Activated CD4-positive, alpha-beta T cell treated with anti-CD3 and anti-CD28 coated beads for 36 hours (primary cell): ENCODE measurements at places on chromosomes 1 and 21. TPM values are rescaled to one million over a fixed set of nuclear protein-coding genes. Genes with fewer than 3 reads are reported as not detected.

TTC39A gene
- 0.11 TPM for total RNA-seq

TNNI3K gene
- 0.59 TPM for total RNA-seq

RSPH1 gene
- total RNA-seq: 0.34 TPM

CPTP gene
- total RNA-seq: 9.9 TPM

RASAL2 gene
- not detected for total RNA-seq

TMEM240 gene
- total RNA-seq: 0.46 TPM

CTSE gene
- not detected for total RNA-seq

OR2T11 gene
- total RNA-seq: not detected

DNASE2B gene
- not detected for total RNA-seq

CELA2A gene
- total RNA-seq: not detected

FTCD gene
- total RNA-seq: 0.23 TPM

MAP3K6 gene
- 6.5 TPM for total RNA-seq

GREM2 gene
- 0.07 TPM for total RNA-seq

CDKN2C gene
- total RNA-seq: 9.2 TPM

BOLA1 gene
- total RNA-seq: 30.0 TPM

IGSF3 gene
- total RNA-seq: 4.1 TPM

GRCh38 chr1:218755128-218755527 is 410.0 kb downstream of the TGFB2 start:
- no peak for DNase-seq

DNA sequence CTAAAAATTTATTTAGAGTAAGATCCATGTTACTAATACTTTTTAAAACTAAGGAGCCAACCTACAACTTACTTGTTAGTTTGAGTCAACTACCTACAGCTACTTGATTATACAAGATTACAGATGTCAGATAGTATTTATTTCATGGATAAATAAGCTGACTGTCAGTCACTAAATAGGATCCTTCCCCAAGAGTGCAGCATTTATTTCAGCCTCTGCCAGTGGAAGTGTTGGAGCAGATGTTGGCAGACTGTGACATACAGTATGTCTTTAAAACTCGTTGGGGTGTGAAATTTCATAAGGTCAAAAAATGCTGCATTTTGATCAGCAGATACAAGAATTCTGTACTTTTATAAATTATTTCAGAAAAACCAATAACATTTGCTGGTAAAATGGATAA is 156.2 kb downstream of the AKT3 start:
- no peak for DNase-seq

DNA sequence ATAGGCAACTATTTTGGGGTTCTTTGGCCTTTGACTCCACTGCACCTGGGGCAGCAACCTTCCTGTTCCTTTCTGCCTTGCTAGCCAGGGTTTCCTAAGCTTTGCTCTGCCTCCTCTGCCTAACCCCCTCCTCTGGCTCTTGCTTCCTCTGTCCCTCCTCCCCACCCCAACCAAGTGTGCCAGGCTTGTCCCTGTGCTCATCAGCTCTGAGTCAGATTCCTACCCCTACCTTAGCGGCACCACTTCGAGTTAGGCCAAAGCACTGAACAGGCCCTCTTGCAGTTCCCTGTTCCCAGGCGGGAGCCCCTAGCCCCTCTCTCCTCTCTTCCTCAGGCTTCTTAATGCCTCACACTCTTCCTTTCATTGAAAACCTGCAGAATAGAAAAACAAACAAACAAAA is 74.8 kb upstream of the HAO2 start:
- no peak for DNase-seq

GRCh38 chr1:84539972-84540371 is 33.6 kb upstream of the GNG5 start:
- no peak for DNase-seq

DNA sequence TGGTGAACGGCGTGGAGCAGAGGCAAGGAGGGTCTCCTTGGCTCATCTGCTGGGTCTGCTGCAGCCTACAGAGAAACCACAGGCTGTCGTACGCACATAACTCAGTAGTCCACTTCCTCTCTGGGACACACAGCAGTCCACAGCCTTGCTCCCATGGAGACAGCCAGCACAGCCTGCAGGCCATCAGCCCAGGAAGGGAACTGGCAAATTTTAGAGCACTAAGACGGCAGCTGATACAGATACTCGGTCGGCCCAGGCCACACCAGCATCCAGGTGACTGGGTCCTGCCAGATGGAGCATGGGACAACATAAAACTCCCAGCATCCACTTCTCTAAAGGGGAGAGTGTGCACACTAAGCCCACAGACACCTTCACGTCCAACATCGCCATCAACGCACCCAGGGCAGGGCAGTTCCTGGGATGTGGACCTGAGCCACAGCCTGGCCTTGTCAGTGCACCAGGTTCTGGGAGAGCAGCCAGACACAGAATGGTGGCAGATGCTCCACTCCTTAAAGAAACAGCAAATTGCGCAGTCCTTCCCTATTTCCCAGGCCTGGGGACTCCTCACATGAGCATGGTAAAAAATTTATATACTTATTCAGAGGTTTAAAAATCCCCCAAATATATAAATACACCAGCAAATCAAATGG is 247.1 kb upstream of the RAB4A start:
- DNase-seq: no peak

DNA sequence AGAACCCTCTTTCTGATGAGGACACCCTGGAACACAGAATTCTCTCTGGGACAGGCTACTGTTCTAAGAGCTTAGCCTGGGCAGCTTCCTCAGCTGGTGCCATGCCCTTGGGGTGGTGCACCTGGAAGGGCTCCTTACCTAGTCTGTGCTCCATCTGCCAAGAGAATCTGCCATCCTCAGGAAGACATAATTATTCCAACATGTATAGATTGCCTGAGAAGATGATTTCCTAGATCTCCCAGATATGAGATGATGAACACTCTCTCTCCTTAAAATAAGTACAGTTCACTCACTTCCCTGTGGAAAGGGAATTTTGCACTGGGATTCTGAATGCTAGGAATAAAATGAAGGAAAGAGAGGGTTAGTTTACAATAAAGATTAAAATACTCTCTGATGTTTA is 87.6 kb downstream of the NENF start:
- no peak for DNase-seq

GRCh38 chr21:37580666-37581065 is 214.1 kb downstream of the DYRK1A start:
- DNase-seq: no peak

DNA sequence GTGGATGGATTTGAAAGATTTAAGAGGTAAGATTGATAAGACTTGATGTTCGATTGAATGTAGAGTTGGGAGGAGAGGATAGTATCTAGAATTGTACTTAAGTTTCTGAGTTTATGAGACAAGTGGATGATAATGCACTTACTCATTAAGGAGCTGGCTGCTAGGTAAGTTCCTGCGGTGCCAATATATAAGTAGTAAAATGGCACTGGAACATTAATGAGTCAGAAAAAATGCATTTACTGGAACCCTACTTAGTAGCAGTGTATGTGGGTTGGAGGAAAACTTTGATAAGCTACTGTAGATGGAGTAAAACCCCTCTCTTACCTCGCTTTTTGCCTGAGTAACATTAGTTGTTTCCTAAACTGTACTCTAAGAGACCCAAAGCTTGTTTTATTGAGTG is 68.2 kb downstream of the ZFYVE9 start:
- no peak for DNase-seq

DNA sequence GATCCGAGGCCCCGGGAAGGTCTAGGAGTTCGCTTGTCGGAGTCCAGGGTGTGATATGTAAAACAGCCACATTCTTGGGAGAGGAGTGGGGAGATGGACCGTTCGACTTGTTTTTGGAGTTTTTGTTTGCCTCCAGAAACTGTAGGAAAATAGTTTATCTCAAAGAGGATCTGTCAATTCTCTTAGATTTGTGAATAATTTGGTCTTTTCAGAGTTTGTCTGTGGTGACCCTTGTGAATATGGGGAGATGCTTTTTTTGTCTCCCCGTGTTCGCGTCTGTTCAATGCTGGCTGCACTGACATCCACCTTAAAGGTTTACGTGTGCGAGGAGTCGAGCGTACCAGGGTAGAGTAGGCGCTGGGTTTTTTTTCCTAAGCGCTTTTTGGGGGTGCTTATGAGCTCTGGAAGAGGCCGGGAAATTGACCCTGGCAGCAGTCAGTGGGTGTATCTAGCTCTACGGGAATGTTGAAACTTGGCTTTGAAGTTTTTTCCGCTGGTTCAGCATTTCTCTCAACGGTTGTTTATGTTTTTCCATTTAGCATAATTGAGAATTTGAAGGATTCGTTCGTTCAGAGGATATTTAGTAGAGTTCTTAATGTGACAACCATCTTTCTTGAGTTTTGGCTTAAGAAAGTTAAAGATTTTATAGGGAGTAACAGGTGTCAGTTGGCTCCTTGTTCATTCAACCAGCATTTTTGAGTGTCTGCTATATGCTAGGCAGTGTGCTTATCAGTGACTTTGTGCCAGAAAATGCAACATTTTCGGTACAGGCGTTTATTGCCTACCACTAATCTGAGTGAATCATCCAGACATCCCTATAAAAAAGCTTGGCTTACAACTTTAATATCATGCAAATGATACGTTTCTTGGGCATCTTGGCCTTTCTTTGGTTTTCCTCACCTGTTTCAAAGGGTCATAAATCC is 1.2 kb downstream of the SZRD1 start:
- DNase-seq: peak; percentile 30

DNA sequence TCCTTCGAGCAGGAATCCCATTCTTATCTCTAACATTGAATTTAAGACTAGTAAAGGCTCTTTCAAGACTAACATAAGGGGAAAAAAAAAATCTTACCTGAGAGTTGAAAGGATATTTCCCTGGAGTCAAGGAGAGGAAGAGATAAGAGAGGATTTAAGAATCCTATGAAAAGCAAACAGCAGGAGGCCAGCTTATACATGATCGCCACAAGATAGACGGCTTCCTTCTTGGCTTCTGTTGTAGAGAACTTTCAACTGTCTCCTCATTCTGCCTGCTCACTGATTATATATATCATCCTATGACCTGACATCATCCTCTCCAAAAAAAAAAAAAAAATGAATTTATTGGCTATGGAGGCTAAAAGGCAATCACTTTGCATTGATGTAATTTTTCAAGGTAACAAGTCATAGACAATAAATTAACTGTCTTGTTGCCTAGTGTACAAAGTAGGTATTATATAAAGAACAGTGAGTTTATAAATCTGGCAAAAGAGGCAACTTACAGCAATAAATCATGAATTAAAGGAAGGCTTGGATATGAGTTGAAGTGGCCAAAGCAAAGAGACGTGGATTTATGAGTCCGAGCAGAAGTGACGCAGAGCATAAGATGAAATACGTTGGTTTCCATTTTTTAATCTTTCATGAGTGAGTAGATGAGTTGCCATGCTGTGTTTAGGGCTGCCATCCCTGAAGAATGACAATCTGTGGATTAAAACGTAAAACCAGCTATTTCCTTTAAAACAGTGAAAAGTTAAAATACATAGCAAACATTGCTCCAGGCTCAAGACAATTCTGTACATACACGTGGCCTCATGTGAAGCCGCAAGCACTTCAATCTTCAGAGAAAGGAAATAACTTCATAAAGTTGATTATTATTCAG is at the start of gene UTS2:
TSS of gene UTS2 (minus strand) at position 262 of the 880 bp plus-strand sequence. CDS start at position 200, 62 bp downstream.
- no peak for DNase-seq

- DNase-seq: no peak
Observed at GRCh38 chr21:35764586-35764985, 295.7 kb downstream of the SETD4 start.

- no peak for DNase-seq
Observed at GRCh38 chr1:18954270-18955071, 2.0 kb downstream of the IFFO2 start.

GRCh38 chr21:29656504-29657239 is 283.1 kb downstream of the GRIK1 start:
- DNase-seq: peak; percentile 7

DNA sequence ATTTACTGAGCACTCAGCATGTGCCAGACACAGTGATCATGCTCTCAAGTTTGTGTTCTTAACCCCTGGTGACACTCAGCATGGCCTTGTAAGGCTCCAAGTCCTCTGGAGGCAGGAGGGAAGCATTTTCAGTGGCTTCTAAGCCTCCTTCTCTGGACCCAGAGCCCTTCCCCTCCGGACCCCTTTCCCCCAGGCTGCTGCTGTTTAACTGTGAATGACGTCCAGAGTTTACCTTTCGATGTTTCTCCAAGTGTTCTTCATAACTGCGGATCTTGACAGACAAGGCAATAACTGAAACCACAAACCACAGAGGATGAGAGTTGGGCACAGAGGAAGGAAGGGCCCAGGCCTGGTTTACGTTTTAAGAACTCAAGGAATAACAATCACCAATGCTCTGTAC is 6.5 kb downstream of the MRPS15 start:
- peak; percentile 24 for DNase-seq

GRCh38 chr1:70142075-70142474 is 63.3 kb downstream of the LRRC40 start:
- no peak for DNase-seq

- no peak for DNase-seq
Observed at GRCh38 chr1:12178511-12178910, 11.7 kb downstream of the TNFRSF1B start.

DNA sequence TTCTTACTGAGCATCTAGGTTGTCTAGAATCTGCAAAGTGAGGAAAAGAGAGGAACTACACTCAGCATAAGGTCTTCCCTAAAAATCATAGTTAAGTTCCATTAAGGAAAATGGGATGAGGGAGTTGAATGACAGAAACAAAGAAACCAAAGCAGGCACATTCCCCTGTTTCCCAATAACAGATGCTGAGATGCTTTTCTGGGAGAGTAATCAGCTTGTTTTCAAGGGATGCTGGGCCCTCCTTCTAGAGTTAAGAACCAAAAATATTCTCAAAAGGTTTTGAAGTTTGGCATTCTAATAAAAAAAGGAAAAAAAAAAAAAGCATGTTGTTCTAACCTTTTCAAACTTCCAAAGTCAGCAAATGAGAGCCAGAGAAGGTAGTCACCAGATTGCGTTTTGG is 105.2 kb upstream of the ZNF648 start:
- DNase-seq: no peak

- no peak for DNase-seq
Observed at GRCh38 chr1:180851995-180852887, 60.5 kb upstream of the KIAA1614 start.

DNA sequence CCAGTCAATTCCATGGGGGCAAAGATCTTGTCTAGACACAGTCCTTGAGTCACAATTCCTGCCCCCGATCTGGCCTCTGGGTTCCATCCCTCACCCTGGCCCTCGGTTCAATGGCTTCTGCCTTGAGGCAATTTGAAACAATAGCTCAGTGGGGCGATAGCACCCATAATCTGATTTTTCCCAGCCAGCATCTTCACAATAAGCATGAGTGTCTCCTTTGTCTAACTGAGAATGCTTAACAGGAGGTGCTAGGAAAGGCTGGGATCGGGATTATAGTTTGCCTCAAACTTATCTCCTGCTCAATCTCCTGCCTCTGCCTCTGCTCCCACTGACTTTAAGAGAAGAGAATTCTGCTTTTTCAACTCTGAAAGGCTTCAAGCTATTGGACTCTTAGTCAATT is 293.9 kb upstream of the PROX1 start:
- no peak for DNase-seq

DNA sequence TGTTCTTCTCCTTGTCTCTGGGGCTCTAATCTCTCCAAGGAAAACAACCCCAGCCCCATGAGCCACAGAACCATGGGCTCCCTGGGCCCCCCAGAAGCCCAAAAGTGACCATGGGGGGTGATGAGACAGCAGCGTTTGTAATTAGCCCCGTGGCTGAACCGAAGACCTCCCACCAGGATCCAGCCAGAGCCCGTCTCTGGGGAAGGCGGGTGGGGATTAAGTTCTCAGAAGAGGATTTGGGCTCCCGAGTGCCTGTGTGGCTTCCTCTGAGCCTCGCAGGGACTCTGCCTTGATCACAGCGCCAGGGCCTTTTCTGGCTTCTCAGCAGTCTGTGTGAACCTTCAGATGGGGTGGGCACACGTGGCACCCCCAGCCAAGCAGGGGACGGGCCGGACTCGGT is 77.0 kb downstream of the ALPL start:
- DNase-seq: no peak

GRCh38 chr1:171794085-171794484 is 12.6 kb downstream of the METTL13 start:
- DNase-seq: peak; percentile 77
